Fibroblast of gingiva (primary cell): ENCODE measurements at places on chromosomes 6 and 20.

GRCh38 chr6:147203311-147204059 is 732 bp upstream of the STXBP5 start:
- peak; percentile 87 for DNase-seq

- DNase-seq, result no peak
These were observed 36.3 kb downstream of the ZNF133 start for GRCh38 chr20:18324596-18325089.

DNA sequence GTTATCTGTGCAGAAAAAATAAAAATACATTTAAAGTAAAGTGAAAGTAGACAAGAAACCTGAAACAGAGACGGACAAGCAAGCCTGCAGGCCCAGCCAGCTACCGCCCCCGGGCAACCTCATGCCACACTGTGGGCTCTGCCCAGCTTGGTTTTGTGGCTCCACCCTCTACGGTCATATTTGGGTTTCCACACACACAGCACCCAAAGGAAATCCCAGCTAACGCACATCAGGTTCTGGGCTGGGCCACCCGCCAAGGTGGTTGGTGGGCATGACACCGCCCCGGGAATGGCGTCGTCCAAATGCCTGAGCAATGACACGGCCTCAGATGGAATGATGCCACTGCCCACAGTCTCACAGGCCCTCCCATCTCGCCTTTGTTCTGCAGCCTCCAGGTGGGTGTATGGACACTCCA is 22.9 kb downstream of the FAM110A start:
- peak; percentile 83 for DNase-seq

DNA sequence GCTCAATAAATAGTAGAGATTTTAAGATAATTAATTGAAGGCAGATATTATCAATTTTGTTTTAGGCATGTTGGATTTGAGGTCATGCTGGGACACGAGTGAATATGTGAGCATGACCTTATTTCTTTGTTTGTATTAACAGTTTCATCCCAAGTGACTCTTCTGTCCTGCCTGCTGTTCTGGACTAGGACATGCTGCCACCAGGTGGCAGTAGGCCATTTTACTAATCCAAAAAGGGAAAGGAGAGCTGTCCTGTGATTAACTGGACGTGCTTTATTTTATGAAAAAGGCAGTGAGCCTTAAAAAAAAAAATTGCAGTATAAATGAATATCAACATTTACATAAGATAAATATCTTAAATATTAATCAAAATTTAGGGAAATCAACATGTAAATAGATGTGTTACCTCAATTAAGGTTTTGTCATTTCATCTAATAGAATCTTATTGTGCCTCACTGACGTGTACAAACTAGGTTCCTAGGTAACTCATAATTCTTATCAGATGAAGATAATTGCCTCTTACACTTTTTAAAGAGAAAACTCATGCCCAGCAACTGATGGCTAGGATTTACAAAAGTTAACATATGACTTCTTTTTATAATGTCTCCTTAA is 49.8 kb downstream of the FRK start:
- DNase-seq, result peak; percentile 68

- peak; percentile 66 for DNase-seq
These were observed 77.9 kb upstream of the CITED2 start for GRCh38 chr6:139452148-139452876.

DNA sequence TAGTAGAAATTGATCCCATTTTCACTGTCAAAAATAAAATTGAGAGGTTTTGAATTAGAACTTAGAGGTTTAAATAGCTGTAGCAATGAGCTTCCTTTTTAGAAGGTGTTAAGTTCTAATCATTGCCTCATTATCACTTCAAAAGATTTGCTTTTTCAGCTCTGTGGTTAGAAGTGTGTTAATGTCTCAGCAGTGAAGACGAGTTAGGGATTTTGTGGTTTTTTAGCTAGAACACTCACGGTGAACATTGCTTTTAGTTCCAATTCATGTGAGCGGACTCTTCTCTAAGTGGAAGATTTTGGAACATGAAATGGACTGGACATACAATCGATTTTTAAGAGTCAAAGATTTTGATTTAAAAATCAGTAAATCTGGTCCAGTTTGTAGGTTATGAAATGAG is 12.7 kb upstream of the IFNGR1 start:
- DNase-seq, result no peak

DNA sequence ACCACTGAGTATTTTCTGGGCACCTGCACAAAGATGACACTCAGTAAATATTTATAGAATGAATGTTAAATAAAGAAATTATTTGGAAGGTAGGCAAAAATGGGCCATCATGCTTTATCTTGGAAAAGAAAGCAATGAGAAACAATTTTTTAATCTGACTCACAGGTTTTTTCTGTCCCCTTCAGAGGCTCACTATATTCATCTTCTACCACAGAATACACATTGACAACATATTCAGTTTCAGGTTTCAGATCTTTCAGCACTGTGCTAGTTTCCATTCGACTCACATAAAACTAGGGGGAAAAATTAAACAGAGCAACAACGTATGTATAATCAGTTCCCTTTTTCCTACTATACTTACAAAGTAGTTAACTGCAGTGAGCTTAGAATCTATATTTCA is 58.3 kb downstream of the COL12A1 start:
- DNase-seq, result peak; percentile 47

DNA sequence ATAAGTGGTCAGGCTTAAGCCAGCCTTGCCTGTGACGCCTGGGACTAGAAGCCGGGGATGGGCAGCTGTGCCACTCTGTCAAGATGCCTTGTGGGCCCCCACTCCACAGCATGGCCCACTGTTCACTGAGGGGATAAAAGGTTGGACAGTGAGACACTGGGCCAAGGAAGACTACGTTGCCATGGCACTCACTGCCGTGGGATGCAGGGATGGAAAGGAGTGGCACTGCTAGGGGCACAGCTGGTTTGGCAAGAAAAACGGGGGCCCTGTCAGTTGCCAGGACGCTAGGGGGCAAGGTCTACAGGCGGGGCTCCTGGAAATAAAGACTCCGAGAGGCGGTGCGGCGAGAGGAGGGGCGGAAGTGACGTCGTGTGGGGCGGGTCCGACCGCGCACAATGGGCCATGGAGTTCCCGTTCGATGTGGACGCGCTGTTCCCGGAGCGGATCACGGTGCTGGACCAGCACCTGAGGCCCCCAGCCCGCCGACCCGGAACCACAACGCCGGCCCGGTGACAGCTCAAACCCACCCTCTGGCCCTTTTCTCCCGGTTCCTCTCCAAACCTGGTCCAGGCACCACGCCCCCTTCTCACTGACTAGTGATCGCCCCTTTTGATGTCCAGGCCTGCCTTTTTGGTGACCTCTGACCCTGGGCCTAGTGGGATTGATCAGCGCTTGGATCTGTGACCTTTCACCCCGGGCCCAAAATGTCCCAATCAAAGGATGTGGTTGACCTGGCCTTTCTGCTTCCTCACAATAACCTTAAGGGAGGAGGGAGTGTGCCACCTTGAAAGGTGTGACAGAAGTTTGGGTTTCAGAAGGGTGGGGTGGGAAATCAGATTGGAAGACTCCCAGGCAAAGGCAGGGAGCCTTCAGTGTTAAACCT is at the start of gene ATAT1:
TSS of gene ATAT1 (plus strand) at position 391 of the 883 bp plus-strand sequence.
- peak; percentile 68 for DNase-seq

GRCh38 chr6:128446497-128446896 is 73.9 kb downstream of the PTPRK start:
- DNase-seq, result no peak

DNA sequence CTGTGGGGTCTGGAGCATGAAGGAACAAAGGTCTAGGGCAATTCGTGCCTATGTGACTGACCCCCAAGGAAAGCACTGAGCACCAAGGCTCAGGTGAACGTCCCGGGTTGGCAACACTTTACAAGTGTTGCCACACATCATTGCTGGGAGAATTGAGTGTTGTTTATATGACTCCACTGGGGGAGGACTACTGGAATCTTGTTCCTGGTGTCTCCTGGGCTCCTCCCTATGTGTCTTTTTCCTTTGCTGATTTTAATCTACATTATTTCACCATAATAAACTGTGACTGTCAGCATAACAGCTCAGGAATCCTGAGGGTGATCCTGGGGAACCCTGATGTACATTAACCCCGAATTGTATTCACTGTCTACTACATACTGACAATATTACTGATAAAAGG is 207.7 kb upstream of the BMP2 start:
- no peak for DNase-seq

- peak; percentile 11 for DNase-seq
These were observed 36.8 kb downstream of the PREX1 start for GRCh38 chr20:48791014-48791413.

- DNase-seq, result no peak
These were observed 29.6 kb upstream of the CRIP3 start for GRCh38 chr6:43338243-43338642.

DNA sequence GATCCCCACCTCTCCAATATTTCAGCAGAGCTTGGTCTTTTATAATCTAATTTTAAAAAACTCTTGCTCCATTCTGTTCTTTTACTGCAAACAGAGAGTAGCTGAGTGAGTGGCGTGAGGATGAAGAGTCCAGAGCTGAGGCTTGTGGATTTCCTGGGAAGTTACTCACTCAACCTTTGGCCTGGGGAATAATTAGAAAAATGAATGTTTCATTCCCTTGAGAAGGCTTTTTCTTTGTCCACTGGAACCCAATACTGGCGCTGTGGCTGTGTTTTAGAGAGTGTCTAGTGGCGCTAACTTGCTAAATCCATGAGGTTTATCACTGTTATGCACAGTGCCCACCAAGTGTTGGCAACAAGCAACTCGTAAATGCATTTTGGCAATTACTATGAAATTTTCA is 251.5 kb downstream of the HIVEP2 start:
- peak; percentile 68 for DNase-seq

GRCh38 chr20:2816030-2816582 is at the start of gene TMEM239:
TMEM239 (plus strand) TSS chr20:2816364; CDS start chr20:2816555, 191 bp downstream.
- DNase-seq, result no peak

- no peak for DNase-seq
These were observed 63.1 kb upstream of the IFNGR1 start for GRCh38 chr6:137282254-137282653.

- no peak for DNase-seq
These were observed 2.9 kb upstream of the IER3 start for GRCh38 chr6:30747300-30747687.

DNA sequence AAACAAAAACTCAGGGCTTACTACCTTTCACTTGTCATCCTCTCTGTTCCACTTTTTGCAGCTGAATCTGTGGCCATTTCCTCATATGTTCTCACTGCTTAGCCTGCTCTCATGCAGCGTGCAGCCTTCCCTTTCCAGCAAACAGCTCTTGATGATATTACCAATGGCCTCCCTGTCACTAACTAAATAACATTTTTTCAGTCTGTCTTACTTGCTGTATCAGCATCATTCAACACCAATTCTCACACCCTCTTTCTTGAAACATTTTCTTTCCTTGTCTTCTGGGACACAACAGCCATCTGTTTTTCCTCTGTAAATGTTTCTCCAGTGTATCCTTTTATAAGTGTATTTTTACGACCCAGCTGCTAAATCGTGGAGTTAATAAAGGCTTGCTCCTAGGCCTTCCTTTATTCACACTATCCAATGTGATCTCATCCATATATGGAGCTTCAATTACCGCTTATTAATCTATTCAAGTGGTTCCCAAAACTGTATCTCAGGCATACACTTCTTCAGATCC is 523.6 kb upstream of the RNF217 start:
- DNase-seq, result no peak

GRCh38 chr6:4853782-4854511 is 77.7 kb downstream of the CDYL start:
- no peak for DNase-seq

DNA sequence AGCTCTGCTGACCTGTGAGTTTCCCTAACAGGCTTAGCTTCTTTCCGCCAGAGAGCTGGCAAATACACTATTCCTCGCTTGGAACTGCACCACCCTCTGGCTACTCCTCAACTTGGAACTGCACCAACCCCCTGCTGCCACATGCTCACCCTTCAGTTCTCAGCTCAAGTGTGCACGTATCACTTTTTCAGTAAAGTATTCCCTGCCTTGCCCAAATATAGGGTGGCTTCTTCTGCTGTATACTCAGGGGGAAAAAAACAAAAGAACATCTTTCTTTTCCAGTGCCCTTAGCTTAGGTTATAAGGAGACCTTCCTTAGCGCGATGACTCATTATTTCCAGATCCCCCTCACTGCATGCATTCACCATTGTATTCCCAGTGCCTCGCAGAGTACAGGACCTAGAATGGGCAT is 21.2 kb downstream of the GNAS-AS1 start:
- DNase-seq, result peak; percentile 52

DNA sequence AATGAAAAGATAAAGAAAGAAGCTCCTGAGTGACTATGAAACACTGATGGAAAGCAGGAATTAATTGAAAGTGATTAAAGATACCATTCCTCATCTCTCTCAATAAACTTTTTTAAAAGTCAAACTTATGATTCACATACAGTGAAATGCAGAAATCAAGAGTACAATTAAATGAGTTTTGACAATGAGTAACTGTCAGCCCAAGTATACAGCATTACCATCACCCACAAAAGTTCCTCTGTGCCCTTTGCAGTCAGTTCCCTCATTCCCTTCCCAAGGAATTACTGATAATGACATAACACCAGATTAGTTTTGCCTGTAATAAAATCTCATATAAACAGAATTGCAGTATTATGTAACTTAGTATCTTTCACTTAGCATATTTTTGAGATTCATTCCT is 44.5 kb downstream of the ATG5 start:
- no peak for DNase-seq

DNA sequence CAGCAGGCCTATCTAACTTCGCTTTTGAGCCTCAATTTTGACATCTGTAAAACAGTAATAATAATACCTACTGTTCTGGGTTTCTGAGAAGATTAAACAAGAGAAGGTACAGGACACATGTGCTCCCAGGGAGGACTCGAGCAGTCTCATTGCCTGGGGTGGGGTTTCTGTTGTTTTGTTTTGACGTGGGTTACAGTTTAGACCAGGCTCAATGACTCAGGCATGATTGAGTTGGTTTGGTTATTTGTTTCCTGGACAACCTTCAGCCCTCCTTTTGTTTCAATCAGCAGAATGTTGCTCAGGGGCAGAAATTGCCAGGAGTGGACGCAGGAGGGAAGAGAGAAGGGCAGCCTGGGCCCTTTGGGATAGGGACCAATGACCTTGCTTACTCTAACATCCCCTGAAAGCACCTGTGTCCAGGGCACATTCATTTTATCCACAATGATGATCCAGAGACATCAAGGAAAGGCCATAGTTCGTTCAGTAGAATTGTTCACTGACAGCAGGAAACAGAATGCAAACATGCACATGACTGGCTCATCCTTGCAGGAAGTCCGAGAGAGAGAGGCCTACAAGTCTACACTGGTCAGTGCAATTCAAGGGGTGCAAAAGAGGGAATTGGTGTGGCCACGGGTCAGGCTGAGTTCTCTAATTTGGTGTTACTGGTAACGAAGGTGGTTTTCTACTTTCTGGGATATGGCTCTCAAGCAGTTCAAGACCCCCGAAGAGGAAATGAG is 74.5 kb upstream of the MRPS10 start:
- DNase-seq, result peak; percentile 58
